ENCODE measurements at places on chromosomes 12 and 14. TPM values are rescaled to one million over a fixed set of nuclear protein-coding genes. Genes with fewer than 3 reads are reported as not detected.

Gene MMP17
- 5.3 TPM for total RNA-seq

Gene P2RX2
- total RNA-seq = not detected

Gene ZC2HC1C
- 4.0 TPM for total RNA-seq

Gene IL22
- not detected for total RNA-seq

Gene NTF3
- total RNA-seq = not detected

Gene ARHGAP9
- total RNA-seq = 0.99 TPM

Gene CATSPERB
- total RNA-seq = not detected

Gene SSTR1
- total RNA-seq = not detected

Gene AQP2
- total RNA-seq = not detected

Gene TAOK3
- total RNA-seq = 8.9 TPM

Gene IQSEC3
- not detected for total RNA-seq
